ENCODE measurements at places on chromosomes 1 and 21.

- peak; percentile 3 for DNase-seq
Observed at GRCh38 chr1:78375996-78376395, 114.8 kb upstream of the PTGFR start.

GRCh38 chr1:107750364-107750959, 214.5 kb downstream of the VAV3 start:
- peak; percentile 70 for DNase-seq

DNA sequence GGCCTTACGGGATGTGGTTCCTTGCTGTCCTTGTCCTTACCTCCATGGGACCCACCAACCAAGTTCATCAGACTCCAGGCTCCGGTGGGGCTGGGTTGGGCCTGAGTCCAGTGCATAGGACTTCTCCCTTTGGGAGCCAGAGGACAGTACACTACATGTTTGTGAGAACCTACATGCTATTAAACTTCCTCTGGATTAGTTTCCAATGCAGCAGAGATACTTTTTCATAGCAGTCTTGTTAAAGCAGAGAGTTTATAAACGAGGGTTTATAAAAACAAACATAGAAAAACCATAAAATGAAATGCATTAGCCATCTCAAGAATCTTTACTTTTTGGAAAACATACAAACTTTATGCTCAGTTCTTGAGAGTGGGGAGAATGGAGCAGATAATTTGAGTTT, 33.4 kb downstream of the INKA2 start:
- DNase-seq, result no peak

GRCh38 chr21:37546299-37546908, 179.8 kb downstream of the DYRK1A start:
- no peak for DNase-seq

DNA sequence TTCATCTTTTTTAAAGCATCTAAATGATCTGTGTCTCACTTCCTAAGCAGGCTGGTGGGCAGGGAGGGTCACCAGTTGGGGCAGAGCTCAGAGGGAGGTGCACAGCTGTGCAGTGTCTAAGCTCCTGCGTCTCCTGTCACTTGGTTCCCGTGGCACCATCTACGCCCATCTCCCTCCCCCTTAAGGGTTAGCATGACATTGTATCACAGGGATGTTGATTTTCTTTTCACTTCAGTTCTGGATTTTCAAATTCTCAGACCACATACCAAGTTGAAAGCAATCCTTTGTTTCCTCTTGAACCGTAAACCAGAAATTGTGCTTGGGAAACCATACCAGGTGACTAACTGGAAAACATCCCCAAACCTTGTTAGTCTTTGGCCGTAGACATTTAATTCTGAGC, 187.0 kb downstream of the KIF26B start:
- DNase-seq, result no peak
